ENCODE measurements at places on chromosomes 6 and 20.
A peak's percentile ranks its signal among the peaks of the same experiment; 100 is the strongest.

- DNase-seq: no peak
These were observed 124.3 kb downstream of the SCML4 start for GRCh38 chr6:107699697-107700325.

DNA sequence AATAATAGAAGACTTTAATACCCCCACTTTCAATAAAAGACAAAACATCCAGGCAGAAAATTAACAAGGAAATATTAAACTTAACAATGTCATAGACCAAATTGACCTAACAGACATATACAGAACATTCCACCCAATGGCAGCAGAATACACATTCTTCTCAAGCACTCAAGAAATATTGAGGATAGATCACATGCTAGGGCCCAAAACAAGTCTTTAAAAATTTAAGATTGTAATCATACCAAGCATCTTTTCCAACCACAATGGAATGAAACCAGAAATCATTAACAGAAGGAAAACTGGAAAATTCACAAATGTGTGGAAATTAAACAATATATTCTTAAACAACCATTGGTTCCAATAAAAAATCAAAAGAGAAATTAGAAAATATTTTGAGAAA lies 161.0 kb downstream of the COL12A1 start:
- no peak for DNase-seq

- no peak for DNase-seq
These were observed 5.3 kb downstream of the FBXO5 start for GRCh38 chr6:152977556-152977955.

DNA sequence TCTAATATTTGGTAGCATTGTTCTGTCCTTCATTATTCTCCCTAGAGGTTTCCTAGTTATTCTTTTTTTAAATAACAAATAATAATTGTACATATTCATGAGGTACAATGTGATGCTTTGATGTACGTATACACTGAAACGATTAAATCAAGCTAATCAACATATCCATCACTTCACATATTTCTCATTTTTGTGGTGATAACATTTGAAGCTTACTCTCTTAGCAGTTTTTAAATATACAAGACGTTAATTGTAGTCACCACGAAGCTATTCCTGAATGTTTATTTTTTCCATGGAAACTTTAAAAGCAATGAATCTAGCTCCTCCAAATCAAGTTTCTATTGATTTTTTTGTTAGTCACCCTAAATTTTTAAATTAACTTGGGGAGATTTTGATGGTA lies 116.5 kb upstream of the PRND start:
- DNase-seq: no peak

DNA sequence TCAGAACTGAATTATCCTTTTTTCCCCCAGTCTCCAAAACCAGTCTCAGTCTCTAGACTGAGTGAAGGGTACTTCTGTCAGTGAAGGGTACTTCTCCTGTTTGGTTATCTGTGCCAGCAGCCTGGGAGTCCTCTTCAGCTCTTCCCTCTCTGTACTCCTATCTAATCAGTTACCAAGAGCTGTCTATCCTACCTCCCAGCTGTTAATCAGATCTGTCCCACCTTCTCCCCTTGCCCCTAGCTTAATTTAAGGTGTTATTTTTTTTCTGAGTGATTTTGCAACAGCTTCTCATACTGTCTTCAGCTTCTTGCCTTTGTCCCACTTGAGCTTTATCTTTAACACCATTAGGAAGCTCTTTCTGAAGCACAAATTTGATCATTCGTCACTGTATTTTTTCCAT lies 491.9 kb upstream of the SOX4 start:
- no peak for DNase-seq

- DNase-seq: no peak
These were observed 107.0 kb downstream of the ERMARD start for GRCh38 chr6:169858293-169858934.

DNA sequence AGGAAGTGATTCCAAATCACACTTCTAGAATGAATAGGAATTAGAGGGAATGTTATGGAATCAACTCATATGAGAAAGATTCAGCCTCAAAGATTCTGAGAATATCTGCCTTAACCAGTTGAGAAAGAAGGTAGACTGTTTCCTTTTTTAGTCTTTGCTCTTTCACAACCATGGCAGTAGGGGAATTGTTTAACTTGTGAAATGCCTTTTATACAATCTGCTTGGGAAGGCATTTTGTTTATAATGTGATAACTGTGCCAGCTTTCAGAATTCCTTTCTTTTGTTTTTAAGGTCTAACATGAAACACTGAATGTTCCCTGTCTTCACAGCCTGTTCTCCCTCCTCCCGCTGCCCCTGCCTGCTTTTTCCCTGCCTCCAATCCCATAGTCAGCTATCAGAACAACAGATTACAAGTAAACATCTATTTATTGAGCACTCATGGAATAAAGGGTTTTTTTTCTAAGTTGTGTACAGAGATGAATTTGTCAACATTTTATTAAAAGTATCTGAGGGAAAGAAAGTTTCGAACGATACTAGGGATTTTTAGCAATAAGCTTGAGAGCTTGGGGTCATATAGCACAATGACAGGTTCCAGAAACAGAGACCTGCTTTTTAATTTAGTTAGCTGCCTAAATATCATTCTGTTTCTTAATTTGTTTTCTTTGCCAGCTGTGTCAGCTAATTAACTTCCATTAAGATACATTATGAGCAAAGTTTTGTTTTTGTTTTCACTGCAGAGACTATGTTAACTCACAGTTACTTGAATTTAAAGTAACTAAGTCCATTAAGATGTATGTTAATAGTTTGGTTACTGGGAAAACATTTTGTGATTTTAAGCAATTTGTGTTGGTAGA lies 28.3 kb upstream of the FBXO30 start:
- peak; percentile 71 for DNase-seq

DNA sequence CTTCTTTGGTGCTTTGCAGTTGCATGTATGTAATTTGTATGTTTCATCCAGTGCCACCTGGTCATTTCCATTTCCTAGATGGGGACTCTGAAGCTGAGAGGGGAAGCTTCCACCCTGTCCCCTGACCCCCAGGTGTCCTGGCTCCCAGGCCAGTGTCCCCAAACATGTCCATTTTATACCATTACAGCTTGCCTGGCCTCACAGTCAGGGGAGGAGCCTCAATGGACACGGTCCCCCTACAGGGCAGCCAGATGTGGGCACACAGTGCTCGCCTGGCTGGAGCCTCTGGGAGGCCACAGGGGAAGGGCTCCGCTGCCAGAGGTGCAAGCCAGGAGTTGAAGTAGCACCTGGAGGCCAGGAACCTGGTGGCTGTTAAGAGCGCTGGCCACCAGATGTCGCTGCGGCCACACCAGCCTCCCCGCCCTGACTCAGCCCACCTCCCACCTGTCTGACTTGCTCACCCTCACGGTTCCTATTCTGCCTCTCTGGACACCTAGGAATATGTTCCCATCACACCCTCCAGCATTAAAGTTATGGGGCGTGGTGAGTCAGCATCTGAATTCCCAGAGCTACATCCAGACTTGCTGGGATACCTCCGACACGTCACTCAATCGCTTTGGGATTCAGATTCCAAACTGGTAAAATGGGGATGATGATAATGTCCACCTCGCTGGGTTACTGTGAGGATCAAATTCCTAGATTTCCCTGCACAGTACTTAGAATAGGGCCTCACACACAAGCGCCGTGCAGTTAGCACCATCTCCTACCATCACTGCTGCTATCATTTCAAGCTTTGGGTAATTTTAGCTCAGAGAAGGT lies 107.4 kb downstream of the SULF2 start:
- no peak for DNase-seq

GRCh38 chr6:149924933-149925252 lies 2.0 kb upstream of the RAET1G start:
- DNase-seq: no peak

GRCh38 chr6:169832247-169832948 lies 81.0 kb downstream of the ERMARD start:
- DNase-seq: no peak

DNA sequence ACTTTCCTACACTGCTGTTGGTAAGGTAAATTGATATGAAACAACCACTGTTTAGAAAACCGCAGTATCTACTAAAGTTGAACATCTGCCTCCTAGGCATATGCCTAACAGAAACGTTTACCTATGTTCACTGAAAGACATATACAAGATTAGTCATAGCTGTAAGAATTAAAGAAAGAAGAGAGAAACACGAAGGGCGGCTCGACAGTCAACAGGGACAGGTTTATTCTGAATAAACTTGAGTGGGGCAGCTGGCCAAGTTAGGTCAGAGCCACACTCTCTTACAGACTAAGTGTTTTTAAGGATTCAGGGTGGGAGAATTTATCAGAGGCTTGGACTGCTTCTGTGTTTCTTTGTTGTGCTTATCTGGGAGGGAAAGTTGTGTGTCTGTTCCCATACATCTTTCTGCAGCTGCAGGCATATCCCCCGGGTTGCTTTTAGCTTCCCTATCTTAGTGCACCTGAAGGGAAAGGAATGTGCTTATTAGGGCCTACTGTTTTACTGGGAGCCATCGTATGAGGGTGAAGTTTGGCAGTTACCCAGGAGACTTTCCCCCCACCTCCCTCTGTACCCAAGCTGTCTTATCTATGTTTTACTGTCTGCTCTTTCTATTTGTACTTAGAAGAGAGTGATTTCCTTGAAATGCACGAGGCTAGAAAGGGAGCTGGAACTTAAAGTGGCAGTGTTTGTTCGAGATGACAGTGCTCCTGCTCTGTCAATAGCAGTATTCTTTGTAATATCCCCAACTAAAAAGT lies 20.4 kb downstream of the PROCR start:
- DNase-seq: no peak

DNA sequence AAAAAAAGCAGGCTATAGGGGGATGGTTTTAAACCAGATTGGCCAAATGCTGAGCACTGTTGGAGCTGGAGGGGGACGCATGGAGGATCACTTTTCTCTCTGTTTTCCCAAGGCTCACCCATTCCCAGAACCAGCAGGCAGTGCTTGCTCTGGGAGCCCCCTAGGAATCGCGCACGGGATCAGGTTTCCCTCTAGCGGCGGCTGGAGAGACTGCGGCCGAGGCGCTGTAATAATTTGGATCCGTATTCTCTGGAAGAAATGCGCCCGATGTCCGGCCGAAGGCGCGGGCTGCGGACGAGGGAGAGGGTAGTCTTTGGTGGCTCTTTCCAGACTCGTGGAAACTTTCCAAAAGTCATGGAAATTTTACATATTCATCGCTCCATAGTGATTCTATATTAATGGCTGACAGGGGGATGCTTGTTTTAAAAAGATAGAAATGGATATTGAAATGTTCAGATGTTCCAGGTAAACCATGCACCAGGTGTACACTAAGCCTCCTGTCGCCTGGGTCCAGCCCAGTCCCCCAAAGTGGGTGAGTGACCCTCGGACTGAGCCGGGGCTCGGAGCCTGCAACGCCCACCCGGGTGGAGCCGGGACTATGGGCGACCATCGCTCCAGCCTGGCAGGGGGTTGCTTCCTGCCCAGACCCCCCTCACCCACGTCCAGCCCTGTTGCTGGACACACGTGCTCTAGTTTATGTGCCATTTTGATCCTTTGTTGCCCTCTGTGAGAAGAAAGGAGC lies 78.7 kb upstream of the PHACTR3 start:
- DNase-seq: peak; percentile 23

- DNase-seq: no peak
These were observed 7.7 kb upstream of the SEC63 start for GRCh38 chr6:107965746-107966145.

- DNase-seq: no peak
These were observed 111.5 kb downstream of the PRND start for GRCh38 chr20:4833074-4833728.

DNA sequence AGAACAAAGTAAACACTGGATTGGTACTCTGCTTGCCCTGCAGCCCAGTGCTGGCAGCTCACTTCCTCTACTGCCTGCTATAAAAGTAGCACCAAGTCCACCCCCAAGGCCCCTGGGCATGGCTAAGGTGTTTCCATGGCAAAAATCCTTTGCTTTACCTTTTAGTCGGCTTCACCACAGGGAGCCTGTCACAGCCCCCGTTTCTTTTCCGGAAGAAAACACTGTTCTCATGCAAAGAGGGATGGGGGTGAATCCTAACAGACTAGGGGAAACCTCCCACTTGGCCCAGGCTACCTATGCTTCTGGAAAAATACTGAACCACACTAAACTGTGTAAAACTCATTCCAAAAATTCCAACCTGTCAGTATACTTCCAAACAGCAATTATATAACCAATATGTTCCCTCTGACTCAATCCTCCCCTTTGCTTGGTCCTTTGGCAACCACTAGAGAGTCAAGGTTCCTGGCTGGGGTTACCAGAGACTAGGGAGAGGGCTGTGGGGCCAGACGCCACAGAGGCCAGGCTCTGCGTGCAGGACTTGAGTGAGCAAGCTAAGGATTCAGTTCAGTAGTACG lies 16.1 kb downstream of the PPIL1 start:
- DNase-seq: no peak

DNA sequence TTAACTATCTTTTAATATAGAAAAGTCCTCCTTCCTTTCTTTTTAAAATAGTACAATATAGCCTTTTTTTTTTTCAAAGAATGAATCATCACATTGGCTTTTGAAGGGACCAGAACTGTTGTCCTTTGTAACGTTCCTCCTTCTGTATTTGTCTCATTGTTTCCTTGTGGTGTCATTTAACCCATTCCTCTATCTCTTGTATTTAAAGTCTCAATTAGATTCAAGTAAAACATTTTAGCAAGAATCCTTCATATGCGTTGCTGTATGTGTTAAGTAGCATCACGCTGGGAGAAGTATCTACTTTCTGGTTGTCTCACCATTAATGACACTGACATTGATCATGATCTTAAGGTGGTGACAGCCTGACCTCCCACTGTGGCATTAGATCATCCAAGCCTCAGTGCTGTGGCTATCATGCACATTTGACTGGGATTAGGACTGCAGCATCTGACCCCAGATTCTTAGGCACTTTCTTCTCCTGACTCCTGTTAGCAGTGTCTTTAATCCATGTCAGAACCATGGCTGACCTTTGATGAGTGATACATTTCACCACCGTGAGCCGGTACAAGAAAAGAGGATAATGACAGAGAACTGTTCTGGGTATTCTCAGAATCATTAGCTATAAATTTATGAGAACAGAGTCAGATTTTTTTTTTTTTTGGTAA lies 67.5 kb upstream of the TFB1M start:
- no peak for DNase-seq

DNA sequence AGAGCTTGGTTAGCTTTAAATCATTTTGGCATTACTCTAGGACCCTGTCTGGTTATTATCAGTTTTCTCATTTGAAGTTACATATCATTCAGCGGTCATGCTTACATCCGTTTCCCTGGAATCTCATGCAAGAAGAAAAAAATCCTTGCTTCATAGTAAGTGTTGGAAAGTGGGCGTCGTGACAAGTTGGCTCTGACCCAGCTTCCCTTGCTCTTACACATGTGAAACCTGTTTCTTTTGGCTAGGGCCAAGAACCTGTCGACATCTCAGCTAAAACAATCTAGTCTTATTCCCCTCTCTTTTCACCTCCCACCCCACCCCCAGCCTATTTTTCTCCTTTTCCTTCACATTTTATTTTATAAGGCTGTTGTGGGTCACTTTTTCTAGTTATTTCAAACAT lies 45.5 kb downstream of the ANKS1A start:
- no peak for DNase-seq

DNA sequence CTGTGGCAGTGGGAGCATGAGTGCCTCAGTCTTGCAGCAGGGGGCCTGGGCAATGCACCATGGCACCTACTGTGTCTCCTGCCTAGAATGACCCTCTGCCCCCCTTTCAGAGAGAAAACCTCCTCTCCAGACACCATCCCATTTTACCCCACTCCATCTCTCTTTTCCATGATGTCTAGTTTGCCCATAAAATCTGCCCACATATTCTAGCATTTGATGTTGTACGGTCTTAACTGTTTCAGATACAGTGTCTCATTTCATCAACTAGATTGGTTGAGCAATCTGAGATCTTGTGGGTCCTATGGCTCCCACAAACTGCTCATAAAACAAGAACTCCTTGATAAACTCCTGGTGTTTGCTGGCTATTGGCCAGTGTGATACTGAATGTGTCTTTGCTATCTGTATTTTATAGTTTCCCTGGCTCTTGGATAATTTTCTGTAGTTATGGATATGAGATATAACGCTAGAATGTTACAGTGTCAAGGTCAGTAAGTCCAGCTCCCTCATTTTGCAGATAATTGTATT lies 8.1 kb downstream of the PNPLA1 start:
- peak; percentile 29 for DNase-seq

All from AML-193 (cell line).